ENCODE measurements at places on chromosomes 4 and X.

DNA sequence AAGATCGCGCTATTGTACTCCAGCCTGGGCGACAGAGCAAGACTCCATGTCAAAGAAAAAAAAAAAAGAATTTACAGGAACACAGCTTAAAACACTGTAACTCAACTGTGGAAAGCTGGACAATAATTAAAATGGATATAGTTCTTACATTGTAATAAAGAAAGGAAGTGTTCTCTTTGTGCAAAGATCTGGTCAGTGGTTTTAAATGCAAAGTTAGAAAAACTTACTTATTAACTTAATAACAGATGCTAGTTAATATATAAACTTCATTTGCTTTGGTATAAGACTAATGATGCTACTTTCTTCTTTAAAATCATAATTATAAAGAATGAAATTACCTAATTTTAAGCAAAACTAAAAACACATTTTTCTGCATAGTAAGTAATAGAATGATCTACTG lies 2024.1 kb upstream of the TENM3 start:
- H3K4me1 ChIP-seq, result no peaks in the 10 kb centered on the region
- H3K36me3 ChIP-seq, result no peaks in the 10 kb centered on the region
- H3K27ac ChIP-seq, result no peak overlapping the region
- no peaks in the 10 kb centered on the region for H3K27me3 ChIP-seq

DNA sequence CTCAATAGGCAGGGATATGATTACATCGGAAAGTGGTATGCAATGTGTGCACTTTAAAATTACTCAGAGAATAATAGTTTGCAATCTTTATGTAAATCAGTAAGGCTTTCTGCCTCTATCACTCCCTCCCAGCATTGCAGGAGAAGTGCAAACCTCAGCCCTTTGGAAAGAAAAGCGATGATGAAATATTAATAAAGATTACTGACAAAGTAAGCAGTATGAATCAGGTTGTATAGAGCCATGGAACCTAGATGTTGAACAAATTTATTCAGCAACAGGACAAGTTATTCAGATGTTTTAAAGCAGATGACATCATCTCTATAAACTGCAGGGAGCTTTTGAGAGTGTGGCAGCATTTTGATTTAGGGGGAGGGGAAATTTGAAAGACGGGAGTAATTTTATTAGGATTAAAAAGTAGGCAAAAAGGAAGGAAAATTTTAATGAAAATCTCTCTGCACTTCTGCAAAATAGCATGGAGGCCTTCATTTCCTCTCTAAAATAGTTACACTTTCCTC lies 631.7 kb upstream of the GRIA3 start:
- no peaks in the 10 kb centered on the region for H3K36me3 ChIP-seq
- H3K4me1 ChIP-seq, result no peaks in the 10 kb centered on the region
- DNase-seq, result no peak
- no peak overlapping the region for H3K4me3 ChIP-seq

DNA sequence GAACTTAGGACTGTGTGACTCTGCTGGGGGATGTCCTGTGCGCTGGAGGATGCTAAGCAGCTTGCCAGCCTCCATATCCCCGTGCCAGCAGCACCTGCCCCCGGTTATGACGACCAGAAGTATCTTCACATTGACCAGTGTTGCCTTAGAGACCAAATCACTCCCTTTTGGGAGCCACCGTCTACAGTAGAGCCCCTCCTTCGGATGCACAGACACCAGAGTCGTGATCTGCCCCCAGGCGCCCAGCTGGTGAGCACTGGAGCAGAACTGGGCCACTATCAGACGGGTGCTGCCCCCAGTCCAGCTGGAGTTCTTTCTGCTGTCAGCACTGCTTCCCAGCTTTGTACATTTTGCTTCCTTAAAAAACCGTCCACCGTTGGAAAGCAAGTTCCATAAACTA lies 30.0 kb upstream of the TADA2B start:
- peak; percentile 18 for DNase-seq
- H3K36me3 ChIP-seq, result peaks cover 35% of the 10 kb centered on the region
- peaks cover 18% of the 10 kb centered on the region for H3K4me1 ChIP-seq
- peak overlapping the region; percentile 21 for H3K4me3 ChIP-seq

GRCh38 chr4:121720109-121720508 lies 23.3 kb upstream of the ANXA5 start:
- H3K4me1 ChIP-seq, result no peaks in the 10 kb centered on the region
- H3K4me3 ChIP-seq, result no peak overlapping the region
- no peak overlapping the region for H3K27ac ChIP-seq
- no peaks in the 10 kb centered on the region for H3K36me3 ChIP-seq
- no peak for DNase-seq

- peaks cover 7% of the 10 kb centered on the region for H3K4me1 ChIP-seq
- peak overlapping the region; percentile 43 for H3K4me3 ChIP-seq
- DNase-seq, result no peak
- H3K27me3 ChIP-seq, result peaks cover 3% of the 10 kb centered on the region
These were observed 7.4 kb downstream of the SNCA start for GRCh38 chr4:89829470-89830138.

GRCh38 chr4:107744532-107744931 lies 24.5 kb upstream of the PAPSS1 start:
- H3K4me1 ChIP-seq, result no peaks in the 10 kb centered on the region
- H3K36me3 ChIP-seq, result no peaks in the 10 kb centered on the region
- no peak for DNase-seq
- peaks cover 6% of the 10 kb centered on the region for H3K27me3 ChIP-seq

Measured in memory B cell (primary cell).